ENCODE measurements at places on chromosomes 5 and 9.

DNA sequence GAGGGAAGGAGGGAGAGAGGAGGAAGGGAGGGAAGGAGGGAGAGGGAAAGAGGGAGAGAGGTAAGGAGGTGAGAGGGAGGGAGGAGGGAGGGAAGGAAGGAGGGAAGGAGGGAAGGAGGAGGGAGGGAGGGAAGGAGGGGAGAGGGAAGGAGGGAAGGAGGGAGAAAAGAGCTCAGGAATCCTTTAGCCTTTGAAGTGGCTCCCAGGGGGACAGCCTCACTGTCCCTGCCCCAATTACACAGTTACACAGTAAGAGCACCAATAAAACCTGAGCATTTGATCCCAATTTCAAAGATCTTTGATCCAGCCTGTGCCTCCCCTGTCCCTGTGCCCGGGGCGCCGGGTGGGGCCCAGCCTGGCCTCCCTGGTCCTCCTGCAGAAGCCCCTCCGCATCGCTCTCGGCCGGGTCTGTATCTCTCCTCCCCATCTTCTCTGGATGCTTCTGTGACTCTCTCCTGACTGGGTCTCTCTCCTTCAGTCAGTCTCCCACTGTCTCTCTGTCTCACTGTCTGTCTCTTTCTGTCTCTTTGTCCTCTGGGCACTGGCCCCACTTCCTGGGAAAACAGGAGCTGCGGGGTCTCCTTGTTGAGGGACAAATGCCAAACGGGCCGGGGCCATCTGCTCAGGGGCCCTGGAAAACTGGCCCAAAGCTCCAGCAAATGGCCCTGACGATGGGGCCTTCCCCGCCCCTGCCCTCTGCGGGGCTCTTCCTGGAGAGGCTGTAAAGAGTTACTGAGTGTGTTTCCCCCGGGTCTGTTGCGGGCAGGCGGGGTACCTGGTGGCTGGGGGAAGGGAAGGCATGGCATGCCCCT, 54.2 kb upstream of the EGFL7 start:
- no peak for DNase-seq

DNA sequence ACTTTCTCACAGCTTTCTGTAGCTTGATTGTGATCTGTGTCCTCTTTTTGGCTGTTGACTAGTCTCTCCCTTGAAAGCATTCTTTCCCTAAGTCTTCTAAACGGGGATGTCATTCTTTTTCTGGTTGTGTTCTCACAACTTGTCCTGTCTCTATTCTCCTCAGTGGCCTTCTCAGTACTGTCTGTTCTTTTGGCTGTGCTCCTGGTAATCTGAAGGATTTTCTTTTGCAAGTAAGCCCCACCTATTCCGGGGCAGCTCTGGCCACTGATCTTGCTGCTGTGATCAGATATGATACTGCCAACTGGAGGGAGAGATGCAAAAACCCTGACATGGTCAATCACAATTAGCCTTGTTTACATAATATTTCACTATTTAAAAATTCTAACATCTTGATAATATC, 172.2 kb downstream of the CDC42SE2 start:
- DNase-seq, result no peak

GRCh38 chr9:108108852-108109448, 619.4 kb upstream of the KLF4 start:
- no peak for DNase-seq

DNA sequence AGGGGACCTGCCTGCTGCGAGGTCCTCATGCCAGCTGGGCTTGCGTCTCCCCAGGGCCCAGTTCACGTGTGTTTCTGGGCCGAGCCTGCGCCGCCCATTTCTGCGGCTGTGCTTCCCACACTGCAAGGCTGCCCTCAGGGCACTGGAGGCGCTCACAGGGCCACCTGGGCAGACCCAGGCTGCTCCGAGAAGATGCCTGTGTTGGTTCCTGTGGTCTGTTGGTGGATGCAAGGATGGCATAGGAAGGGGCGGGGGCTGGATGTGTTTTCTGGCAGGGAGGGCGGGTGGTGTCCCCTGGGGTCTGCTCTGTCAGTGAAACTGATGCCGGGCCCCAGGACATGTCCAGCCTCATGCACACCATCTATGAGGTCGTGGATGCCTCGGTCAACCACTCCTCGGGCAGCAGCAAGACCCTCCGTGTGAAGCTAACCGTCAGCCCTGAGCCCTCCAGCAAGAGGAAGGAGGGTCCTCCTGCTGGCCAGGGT, 25.9 kb downstream of the NKD2 start:
- DNase-seq, result no peak
